Right renal pelvis (tissue), 4 donors: ENCODE measurements at places on chromosomes 6 and 20.

DNA sequence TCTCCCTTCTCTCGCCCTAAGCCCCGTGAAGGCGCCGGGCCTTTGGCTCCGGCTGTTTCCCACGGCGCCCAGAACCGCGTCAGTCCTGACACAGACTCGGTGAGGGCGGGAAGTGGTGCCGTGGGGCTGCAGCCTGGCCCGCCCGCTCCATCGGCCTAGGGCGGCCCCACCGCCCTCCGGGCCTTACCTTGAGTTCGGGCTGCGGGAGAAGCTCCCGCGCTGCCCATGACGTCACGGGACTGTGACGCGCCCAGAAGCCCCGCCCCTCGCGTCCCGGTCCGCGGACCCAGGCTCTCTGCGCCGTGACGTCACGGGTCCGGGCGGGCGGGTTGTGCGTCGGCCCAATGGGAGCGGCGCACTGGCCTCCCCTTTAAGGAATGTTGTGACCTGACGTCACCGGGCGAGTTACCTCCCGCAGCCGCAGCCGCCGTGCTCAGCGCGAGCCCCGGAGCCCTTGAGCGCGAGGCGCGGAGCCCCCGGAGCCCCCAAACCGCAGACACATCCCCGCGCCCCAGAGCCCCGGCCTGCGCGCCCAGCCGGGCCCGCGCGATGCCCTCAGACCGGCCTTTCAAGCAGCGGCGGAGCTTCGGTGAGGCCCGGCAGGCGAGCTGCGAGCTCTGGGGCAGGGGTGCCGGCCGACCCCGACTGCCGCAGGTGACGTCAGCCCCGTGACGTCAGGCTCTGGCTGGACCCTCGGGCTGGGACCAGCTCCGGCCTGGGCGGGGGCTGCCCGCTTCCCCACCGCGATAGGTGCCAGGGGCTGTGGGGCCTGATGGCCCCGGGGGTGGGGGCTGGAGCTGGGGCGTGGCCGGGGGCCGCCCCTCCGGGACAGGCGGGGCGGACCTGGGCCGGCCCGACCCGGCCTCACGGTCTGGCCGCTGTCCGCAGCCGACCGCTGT lies at the start of gene MAP1LC3A:
Gene MAP1LC3A, plus strand, starts transcription at position 399 of the 899 bp plus-strand sequence. Its CDS starts 151 bp downstream, at position 550.
- peak; percentile 85 for DNase-seq

- no peak for DNase-seq
Observed at GRCh38 chr6:136520517-136520916, 29.7 kb downstream of the MAP7 start.

DNA sequence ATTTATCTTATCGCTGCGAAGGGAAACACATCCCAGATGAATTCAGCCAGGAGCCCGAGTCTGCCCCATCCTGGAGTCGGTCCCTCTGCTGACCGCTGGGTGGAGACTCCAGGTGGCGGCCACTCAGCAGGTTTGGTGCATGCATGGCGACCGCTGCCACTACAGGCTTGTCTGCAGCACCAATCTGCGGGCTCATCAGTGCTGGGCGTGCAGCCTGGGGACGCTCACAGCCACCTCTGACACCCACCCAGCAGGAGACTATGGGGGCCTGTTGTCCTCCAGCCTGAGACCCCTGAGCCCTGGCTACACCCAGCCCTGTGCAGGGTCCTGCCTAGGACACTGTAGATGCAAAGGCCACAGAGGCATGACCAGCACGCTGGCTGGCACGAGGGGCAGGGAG lies 40.5 kb upstream of the GATA5 start:
- DNase-seq: no peak

DNA sequence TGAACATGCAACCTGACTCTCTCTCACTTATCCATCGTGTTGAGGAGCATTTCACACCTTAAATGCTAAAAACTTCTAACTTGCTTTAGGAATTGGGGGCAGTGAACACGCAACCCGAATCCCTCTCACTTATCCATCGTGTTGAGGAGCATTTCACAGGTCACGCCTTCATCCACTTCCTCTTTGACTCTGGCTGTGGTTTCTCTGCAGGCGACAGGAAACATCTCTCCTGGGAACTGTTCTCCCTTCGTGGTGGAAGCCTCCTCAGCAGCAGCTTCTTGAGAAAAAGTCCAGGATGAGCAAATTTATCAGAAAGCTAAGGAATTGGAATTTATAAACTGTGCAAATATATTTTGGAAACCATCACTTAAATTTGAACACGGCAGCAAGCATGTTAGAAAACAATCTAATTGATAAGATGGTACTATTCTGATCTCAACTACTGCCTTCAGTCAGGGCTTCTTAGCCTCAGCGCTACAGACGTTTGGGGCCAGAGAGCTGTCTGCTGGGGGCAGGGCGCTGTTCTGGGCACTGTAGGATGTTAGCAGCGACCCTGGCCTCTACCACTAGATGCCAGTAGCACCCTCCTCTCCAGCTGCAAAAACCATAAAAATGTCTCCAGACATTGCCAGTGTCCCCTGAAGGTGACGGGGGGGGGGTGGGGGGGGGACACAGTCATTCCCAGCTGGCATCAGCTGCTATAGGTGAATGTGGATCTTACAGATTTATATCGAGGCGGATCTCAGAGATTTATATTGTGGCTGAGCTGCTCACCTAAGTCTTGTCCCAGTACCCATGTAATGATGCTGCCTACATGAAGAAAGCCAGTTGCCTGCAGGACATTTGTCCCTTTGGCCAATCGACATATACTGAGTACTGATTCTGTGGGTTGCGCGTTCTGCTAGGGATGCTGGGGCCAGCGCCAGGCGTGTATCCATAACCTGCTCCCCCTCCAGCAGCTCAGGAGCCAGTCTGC lies 26.2 kb downstream of the CTCFL start:
- no peak for DNase-seq

DNA sequence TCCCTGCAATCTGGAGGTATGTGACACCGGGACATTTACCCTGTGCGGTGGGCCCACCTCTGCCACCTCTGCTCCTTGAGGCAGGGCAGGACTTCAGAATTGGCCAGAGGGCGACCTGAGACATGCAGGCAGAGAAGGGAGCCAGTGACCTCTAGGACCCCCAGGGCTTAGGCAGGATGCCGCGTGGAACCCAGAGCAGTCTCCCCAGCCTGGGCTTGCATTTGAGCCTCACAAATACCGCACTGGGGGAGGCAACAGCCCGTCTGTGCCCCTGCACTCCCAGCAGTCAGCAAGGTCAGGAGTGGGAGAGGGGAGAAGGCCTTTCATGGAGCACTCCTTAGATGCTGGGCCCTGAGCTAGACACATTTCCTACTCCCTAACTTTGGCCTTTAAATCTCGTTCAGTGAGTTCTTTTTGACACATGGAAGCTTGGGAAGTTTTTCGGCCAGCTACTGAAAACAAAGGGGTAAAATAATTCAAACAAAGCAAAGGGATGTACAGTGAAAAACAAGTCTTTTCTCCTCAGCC lies 41.7 kb downstream of the C20orf203 start:
- DNase-seq: no peak

- DNase-seq: no peak
Observed at GRCh38 chr6:157885211-157885788, 62.3 kb downstream of the SNX9 start.

GRCh38 chr6:35377002-35377401 lies 34.6 kb downstream of the PPARD start:
- no peak for DNase-seq

DNA sequence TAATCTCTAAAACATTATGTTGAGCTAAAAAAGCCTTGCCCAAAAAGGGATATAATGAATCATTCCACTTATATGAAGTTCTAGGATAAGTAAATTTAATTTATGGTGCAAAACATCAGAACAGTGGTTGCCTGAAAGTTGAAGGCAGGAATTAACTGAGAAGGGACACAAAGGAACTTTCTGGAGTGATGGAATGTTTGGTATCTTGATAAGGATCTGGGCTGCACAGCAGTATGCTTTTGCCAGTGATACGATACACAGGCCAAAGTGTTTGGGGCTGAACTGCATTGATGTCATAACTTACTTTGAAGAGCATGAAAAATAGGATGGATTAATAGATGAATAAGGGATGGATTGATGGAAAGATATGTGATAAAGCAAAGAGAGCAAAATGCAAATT lies 146.1 kb upstream of the LRFN2 start:
- no peak for DNase-seq

DNA sequence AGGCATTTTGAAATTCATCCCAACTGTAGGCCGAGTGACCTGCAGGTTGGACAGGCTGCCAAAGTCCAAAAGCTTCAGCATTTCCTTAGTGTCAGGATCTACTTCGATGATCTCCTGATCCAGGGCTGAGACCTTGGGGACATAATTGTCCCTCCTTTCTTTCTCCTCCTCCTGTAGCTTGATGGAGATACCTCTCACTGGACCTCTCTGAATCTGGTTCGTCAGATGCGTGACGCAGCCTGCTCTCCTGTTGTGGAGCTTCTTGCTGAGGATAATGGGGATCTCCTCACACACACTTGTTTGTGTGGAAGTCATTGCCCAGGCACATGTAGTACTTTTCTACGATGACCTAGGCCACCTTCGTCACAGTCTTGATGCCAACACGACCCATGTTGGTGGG lies 1.5 kb upstream of the MAS1L start:
- DNase-seq: no peak

- DNase-seq: no peak
Observed at GRCh38 chr6:84003131-84003530, 30.4 kb upstream of the MRAP2 start.

- DNase-seq: peak; percentile 23
Observed at GRCh38 chr6:51463321-51463720, 624.1 kb downstream of the PKHD1 start.

DNA sequence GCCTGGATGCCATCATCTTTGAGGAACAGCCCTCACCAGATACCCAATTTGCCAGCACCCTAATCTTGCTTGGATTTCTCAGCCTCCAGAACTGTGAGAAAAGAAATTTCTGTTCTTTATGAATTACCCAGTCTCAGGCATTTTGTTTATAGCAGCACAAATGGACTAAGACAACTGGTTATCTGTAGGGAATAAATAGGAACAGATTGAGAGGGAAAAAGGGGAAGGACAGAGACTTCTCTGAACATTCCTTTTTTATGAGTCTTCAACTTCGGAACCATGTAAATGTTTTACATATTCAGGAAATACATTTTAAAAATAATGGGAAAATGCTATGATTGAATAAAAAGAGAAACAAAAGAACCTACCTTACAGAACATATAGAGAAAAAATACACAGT lies 20.9 kb downstream of the KCTD20 start:
- DNase-seq: no peak

DNA sequence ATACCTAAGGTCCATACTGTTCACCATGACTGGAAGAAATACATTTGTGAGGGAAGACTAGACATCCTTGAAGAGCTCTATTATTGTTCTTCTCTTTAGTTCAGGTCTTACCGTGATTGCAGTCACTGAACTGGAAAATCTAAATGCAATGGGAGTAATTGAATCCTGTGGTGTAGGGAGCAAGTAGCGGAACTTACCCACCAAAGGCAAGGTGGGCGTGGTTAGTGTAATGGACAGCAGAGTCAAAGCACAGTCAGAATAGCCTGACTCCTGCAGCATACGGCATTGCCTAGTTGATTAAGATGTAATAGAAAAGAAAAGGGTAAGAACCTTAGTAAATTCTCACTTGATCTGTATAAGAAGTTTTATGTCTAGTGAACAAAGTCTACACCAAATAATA lies 679.7 kb upstream of the EPHA7 start:
- no peak for DNase-seq

DNA sequence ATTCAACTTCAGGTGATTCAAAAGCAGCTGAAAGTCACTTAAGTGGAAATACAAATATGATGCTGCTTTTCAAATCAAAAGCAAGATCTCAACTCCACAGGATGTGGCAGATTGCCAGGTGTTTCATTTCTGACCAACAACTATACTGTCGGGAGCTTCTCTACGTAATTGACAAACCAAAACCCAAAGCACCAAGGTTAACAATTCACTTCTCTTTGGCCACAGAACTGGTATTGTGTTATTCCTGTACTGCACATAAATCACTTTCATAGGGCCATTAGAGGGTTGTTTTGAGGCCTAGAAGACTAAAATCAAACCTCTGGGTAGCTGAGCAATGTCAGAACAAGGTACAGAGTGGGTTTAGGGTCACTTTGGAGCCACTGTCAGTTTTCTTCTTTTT lies 169.7 kb downstream of the HAO1 start:
- no peak for DNase-seq
